ENCODE measurements at places on chromosomes 11 and 22.

DNA sequence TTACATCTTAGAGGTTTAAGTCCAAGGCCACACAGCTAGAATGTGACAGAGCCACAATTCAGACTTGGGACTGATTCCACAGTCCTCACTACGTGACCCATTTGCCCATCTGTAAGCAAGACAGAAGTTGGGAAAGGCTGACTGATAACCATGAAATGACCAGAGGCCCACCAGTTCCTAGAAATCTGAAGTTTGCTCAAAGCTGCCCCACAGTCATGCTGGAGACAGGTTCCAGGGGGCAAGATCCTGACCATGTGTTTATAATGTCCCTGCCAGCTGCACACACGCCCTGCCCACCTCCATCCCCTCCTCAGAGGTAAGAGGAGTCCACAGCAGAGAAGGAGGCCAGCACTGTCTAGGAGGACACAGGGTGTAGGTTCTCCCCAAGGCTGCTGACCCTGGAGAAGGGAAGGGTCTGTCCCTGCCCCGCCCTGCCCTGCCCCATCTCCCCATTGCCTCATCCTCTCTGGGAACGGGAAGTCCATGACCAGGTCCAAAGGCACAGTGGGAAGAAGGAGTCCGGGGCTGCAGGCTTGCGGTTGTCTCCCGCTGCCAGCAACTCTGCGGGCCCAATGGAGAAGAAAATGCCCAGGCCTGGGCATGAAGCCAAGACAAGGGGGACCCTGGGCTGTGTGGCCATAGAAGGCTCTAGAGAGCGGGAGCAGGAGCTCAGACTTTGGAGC is 11.9 kb upstream of the OAF start:
- no peak for DNase-seq

- no peak for DNase-seq
Observed at GRCh38 chr11:130728185-130729180, 187.8 kb downstream of the SNX19 start.

GRCh38 chr11:35227576-35228327 is 88.8 kb downstream of the CD44 start:
- no peak for DNase-seq

DNA sequence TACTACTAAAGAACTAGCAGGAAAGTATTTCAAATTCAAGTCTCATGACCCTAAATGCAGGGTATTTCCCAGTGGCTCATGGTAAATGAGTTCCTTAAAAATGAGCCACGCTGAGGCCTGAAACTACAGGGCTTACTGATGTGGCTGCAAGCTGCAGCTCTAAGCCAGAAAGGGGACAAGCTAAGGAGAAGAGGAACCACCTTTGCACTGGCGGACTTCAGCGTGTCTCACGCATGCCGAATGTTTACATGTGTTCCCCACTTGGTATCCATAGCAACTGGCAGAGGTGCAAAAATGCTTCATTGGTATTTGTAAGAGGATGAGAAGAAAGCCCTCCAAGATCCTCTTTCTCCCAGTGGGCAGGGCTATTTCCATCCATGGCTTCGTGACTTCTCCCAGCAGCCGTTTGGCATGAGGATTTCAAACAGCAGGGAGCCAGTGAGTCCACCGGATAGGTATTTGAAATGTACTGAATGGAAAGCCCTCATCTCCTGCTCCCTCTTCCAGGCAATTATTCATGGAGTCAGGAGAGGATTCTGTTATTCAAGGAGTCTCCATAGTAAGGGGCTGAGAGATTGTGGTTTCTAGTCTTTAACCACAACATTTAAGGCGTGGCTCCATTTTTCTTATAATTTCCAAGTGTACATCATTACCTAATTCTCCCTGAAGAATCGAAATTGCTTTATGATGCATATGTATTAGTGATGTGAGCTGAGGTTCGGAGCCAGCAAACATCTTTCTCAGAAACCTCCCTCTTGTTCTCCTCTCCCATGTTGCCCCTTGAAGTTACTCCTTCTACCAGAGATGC is 55.3 kb upstream of the CD44 start:
- DNase-seq: no peak

DNA sequence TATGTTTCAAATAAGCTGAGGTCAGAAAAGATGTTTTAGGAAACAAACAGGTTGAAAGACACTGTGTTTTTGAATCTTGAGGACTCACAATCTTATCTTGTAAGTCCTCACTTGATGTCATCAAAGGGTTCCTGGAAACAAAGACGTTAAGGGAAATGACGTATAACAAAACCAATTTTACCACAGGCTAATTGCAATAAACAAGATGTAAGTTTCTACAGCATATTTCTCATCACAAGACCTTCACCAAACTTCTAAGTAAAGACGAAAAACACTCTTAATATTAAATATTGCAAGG is 433.5 kb upstream of the FAT3 start:
- no peak for DNase-seq

DNA sequence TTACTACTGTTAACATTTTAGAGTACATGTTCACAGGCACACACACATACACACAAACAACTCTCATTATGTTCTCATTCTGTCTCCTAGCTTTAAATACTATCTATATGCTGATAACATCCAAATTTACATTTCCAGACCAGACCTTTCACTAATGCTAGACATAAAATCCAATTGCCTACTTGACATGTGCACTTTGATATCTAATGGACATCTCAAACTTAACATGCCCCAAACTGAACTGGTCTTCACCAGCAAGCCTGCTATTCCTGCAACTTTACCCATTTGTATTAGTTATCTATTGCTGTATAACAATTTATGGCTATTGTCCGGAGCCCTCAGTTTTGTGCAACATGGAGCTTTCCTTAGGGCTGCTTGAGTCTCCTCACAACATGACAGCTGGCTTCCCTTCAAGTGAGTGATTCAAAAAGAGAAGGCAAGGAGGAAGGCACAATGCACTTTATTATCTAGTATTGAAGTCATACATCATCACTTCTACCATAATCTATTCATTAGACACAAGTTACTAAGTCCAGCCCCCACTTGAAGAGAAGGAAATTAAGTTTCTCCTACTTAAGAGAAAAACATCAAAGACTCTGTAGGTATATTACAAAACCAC is 3.0 kb downstream of the SLC36A4 start:
- DNase-seq: no peak

DNA sequence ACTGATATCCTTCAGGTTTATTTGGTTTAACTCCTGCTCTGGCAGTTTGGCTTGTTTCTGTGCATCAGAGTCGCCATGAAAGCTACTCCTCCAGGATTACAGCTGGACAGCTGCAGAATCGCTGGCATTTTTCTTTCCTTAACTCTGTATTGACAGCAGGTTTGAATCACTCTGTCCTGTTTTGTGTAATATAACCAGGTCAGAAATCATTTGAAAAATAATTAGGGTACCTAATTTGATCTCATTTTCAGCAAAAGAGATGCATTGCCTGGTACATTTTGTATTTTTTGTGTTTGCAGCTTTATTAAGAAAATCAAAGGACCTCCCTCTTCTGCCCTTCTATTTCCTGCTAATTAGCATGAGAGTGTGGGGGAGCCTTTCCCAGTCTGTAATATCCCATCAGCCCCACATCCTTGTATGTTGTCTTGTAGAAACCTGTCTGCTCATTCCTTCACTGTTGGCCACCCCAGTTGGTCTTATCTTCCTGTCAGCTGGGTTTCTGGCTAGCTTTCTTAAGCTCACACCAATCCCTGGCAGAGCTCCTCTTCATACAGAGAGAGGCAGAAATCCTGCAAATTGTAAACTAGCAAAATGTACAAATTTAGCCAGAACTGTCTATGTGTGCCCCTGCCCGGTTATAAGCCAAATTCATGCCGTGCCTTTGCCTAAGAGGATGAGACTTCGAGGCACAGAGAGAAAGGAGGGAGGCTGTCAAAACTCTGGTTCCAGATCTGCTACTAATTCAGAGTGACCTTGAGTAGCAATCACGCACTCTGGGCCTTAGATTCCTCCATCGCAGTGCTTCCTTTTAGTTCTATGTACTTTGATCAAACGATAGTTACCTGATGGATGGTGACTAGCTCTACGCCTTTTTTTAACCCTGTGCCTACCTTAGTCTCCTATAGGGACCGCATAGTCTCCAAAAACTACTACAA is 200.6 kb downstream of the NAV2 start:
- no peak for DNase-seq

DNA sequence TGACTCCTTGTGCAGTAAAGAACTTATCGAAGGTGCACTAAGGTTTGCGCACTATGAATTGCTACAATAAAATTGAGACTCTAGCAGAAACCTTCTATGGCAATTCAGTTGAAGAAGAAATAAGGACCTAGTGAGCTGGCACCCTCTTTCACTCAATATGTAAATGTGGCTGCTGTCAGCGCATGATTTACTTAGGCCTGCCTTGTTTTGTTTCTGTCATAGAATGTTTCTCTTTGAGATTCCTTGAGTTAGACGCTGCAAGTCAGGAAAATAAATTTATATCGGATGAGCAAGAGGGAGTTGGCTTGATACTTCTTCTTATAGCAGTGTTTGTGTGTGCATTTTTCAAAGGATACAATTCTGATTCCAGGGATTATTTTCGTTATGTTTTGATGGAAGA is 322.1 kb downstream of the BLID start:
- no peak for DNase-seq

DNA sequence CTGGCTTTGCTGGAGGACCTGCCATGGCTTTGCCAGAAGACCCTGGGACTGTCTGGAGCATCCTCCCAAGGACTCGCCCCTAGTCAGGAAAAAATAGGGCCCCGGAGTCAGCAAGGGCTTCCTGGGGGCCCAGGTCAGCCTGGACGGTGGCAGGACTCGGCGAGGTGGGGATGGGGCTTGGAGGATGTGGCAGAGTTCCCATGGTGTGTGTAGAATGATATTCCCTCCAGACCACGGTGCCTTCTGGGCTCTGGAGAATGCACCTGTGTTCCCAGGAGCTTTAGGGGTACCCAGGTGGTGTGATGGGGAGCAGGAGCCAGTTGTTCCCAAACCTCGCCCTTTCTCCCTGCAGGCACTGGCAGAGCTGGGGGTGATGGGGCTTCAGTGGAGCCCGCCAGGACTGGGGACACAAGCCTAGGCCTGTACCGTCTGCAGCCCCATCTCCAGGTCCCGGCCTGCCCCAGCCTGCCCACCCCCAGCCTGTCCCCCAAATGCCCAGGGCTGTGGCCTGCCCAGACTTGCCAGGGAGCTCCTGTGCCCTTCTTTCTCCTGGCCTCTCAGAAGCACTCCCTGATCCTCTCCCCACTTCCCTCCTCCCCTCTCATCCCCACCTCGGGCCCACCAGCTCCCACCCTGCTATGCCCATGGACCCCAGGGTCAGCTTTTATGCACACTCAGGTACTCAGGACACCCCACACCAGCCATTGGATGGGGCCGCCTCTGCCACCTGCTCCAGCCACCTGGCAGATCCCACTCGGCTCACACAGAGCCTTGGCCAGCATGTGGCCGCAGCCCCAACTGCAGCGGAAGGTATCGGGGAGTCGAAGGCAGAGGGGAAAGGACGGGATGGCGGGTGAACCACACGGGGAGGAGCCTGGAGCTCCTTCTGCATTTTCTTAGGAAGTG is 82.1 kb downstream of the CDKN1C start:
- no peak for DNase-seq

- DNase-seq: no peak
Observed at GRCh38 chr11:122734848-122735496, 79.5 kb downstream of the UBASH3B start.

GRCh38 chr11:65355776-65356393 is 1.3 kb downstream of the TIGD3 start:
- no peak for DNase-seq

GRCh38 chr11:10651656-10652361 is 41.7 kb downstream of the IRAG1 start:
- DNase-seq: no peak

DNA sequence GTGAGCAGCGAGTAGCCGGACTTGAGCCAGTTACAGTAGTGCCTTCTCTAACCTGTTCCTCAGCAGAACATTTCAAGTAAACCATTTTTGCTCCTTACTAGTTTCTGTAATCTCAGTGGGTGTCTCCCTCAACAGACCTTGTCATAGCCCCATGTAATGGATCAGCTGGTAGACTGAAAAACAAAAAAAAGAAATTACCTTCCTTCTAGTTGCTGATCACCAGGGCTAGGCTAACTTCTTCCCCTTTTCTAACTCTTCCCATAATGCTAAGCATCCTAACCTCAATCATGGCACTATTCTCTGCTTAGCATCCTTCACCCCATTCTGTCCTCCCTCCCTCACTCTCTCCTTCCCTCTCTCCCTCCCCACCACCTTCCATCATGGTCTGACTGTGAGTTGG is 35.8 kb upstream of the CBX6 start:
- no peak for DNase-seq

All from NCI-H2081 (cell line).